MG63 (cell line): ENCODE measurements at places on chromosomes 11 and 22.

- no peak for DNase-seq
These were observed 91.1 kb upstream of the SORL1-AS1 start for GRCh38 chr11:121543836-121544380.

DNA sequence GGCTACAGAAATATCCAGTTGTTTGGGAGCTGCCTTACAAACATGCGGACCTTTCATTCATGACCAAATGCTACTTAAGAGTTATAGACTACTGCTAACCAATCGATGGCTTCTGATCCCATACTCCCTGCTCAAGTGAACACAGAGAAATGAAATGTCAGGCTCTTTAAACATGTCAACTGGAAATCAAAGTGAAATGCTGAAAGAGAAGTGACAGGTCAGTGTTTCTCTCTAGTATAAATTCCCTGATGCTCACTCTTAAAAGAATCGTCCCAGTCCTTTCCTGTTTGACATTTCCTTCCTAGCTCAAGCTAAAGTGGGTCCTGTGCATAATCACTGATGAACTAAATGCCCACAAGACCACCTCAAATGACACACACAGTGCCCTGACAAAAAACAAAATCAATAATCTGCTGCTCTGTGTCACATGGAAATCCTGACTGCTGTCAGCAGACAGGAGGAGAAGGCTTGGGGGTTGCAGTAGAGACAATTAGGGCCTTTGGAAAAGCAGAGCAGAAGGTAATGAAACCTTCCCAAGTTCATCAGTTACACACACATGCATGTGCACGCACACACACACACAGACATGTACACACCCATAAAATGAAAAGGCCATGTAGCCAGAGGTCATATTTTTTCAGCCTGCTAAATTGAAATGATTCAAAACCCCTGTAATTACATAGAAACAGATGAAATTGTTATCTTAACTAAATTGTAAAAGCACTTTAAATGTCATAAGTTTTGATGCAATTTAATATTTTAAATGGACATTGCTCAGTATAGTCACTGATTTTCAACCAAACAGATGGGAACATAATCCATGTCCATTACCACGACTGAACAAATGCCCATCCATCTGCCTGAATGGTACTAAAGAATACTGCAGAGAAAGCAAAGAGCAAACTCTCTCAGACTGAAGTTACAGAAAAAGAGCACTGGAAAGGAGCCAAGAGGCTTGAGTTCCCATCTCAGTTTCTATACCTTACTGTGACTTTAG is 330.7 kb downstream of the TTC28 start:
- DNase-seq, result no peak

- DNase-seq, result no peak
These were observed 49.2 kb downstream of the RPL27A start for GRCh38 chr11:8731647-8732323.

DNA sequence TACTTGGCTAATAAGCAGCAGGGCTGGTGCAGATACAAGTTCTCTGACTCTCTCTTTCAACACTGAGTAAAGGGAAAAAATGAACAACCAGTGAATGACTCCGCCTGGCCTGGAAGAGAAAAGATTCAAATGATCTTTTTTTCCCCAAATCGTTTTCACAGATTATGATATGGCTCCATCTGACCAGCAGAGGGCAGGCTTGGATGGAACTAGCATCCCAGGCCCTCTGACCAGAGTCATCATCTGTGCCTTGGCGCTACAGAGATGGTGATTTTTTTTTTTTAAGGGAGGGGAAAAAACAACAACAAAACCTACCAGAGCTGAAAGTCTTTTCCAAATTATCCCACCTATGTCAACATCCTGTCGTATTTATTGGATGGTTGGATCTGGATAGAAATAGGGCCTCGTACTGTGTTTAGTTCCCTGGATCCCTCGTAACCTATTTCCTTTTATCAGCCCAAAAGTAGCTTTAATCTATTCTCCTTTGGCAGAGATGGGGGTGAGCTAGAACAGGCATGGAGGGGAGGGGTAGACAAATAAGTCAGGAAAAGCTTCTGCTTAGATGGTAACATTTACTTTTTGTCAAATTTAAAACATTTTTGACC is 69.7 kb downstream of the PRSS23 start:
- peak; percentile 48 for DNase-seq

DNA sequence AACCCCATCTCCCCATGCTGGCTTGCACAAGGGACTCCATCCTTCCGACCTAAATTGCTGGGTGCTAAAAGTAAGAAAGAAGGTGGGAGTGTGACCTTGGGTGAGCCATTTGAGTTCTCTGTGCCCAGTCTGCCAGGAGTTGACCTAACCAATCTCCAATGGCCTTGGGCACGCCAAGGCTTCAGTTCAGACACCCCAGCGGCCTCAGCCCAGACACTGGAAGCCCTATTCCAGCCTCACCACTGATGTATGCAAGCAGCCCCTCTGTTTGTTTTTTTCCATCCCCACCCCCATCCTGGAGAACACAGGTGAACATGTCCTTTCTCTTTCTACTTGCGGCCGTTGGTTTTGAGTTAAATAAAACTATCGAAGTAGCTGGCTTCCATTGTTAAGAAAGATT is 31.9 kb downstream of the MYH9 start:
- no peak for DNase-seq

DNA sequence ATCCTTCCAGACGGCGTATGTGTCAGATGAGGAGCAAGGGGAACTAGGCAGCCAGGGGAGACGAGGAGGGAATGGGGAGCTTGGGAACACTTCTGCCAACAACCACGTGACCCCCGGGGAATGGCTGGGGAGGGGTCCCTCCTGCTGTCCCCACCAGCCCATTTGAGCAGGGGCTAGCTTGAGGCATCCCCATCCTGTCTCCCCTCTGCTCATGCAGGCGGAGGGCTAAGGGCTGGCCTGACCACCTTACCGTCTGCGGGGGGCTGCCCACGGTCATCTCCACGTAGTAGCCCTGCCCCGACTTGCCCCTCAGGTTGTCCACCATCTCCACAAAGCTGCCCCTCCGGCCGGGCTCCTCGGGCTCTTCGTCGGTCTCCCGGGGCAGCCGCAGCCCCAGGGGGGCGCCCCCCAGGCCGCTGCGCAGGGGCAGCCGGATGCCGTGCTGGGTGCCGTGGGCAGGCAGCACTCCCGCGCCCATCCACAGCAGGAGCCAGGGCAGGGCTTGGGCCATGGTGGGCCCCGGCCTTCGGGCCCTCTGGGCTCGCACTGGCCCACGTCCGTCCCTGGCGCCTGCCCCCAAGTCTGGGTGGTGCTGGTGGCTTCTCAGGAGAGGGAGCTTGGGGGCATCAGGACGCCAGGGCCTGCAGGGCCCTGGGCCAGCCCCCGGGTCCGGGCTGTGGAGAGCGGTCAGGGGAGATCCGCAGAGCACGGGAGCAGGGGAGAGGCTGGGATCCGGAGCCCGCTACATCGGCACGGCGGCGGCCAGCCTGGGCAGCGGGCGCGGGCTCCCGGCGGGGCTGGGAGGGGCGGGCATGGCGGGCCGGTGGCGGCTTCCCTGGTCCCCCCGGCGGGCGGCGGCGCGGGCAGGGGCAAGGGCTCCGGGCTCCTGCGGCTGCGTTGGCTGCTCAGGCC is 515 bp downstream of the BACE1 start:
- DNase-seq, result peak; percentile 18

- no peak for DNase-seq
These were observed 64.2 kb downstream of the EFCAB6 start for GRCh38 chr22:43747877-43748276.
